ENCODE measurements at places on chromosomes 6 and 20.
A peak's percentile ranks its signal among the peaks of the same experiment; 100 is the strongest.

- no peak for DNase-seq
Observed at GRCh38 chr6:1396952-1397868, 7.8 kb downstream of the FOXF2 start.

DNA sequence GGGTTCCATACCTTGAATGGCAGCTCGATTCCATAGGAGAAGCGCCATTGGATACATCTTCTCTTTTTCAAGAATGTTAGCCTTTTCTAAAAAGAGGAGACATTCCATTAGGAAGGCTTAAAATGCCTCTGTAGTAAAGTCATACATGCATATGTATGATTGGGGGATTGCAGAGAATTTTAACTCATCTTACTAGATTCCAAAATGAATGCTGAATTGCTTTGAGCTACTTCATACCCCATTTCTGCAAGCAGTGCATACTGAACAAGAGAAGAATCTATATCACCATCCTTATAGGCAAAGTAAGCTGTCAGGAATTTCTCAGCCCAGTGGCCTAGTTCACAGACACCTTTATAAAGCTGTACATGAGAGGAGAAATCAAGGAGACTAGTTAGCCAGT is 80.3 kb downstream of the NDUFAF5 start:
- DNase-seq = no peak

DNA sequence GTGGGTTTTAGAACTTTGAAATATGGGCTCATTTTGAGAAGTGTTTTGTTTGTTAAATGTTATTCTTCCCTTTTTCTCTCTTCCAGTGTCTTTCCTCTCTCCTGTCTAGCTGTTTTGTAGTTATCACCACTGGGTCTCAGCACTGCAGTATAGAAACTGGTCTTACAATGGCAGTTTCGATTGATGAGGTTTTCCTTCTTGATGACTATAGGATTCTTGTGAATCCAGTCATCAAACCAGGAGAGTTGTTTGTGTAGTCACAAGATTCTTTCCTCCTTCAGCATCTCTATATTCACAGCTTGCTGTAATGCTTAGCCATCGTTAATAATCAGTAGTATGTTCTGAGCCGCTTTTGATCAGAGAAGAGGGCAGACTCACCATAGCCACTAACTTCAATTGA is 172.3 kb downstream of the OGFRL1 start:
- DNase-seq = no peak

GRCh38 chr20:35555951-35556645 is 14.2 kb downstream of the ERGIC3 start:
- no peak for DNase-seq

GRCh38 chr6:137490961-137491360 is 3.2 kb downstream of the OLIG3 start:
- DNase-seq = no peak

GRCh38 chr20:11728937-11729336 is 188.8 kb upstream of the BTBD3 start:
- DNase-seq = no peak

DNA sequence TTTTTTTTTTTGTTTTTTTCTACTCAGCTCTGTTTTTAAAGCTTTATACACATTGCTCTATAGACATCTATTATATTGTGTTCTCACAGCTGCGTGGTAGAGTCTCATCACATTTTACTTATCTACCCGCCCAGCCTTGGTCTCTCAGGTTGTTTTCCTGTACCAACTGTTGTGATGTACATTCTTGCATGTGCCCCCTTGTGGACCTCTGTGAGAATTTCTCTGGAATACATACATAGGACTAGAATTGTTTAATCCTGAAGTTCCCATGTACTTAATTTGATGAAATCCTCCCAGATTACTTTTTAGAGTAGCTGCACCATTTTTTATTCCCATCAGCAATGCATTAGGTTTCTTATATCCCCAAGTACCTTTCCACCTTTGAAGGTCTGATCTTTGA is 40.4 kb upstream of the TINAG start:
- no peak for DNase-seq

DNA sequence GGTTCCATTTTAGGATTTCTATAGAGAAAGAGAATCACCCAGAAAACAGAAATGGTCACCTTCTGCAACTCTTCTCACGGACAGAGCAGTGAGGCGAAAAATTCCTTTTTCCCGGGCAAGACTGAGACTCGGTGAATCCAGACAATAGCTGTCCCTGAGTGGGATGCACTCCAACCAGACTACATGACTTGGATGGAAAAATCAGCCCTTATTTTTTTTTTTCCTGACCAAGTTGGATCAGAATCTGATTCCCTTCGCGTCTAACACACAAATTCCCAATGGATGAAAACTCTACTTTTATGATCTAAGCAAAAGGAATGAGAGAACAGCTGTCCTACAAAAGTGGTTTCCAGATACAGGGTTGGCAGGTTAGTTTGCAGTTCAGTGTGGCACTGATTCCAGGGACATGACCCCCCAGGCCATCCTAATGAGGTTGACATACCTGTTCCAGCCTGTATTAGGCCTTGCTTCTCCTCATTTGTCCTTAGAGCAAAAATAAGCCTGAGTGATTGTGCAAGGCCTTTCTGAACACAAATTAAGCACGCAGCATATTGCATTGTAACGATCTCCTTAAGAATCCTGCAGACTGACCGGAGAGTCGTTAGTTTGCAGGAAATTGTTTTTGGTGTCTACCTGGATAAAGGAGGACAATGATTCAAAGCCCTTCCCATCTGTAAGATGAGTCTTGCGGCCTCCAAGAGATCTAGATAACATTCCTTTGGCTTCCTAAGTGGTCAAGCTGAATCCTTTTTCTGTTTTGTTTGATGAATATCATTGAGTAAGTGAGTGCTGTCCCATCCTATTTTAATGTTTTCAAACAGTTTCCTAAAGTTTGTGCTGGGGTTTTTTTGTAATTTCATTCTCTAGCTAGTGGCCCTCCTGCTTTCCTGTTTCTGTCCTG is 1.5 kb upstream of the NEDD9 start:
- no peak for DNase-seq

DNA sequence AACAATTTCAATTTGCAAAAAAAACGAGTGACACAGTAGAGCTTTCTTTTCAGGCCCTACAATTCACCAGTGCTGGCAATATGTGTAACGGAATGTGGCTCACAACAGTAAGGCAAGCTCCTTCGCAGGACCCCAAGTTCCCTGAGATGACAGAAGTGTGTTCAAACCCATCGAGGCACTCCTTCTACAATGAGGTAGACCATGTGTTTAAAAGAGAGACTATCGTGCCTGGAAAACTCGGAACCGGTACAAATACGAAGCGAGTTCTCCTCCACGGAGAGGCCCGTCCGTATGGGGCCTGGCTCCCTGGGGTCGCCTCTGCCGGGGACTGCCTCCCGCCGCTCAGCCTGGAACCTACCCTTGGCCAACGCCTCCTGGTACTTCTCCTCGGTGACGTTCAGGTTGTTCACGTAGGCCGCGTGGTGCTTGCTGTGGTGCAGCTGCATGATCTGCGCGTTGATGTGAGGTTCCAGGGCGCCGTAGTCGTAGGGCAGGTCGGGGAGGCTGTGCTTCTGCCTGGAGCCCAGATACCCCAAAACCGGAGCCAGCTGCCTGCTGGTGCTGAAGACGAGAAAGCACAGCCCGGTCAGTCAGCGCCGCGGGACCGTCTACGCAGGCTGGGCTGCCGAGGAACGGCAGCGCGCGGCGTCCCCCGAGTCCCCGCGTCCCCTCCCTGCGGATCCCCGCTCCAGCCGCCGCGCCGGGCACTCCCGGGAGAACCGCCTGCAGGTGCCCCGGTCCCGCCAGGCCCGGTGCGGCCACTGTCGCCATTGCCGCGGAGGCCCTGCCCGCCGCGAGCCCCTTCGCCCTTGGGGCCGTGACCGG is 526 bp downstream of the SOD2 start:
- peak; percentile 40 for DNase-seq

DNA sequence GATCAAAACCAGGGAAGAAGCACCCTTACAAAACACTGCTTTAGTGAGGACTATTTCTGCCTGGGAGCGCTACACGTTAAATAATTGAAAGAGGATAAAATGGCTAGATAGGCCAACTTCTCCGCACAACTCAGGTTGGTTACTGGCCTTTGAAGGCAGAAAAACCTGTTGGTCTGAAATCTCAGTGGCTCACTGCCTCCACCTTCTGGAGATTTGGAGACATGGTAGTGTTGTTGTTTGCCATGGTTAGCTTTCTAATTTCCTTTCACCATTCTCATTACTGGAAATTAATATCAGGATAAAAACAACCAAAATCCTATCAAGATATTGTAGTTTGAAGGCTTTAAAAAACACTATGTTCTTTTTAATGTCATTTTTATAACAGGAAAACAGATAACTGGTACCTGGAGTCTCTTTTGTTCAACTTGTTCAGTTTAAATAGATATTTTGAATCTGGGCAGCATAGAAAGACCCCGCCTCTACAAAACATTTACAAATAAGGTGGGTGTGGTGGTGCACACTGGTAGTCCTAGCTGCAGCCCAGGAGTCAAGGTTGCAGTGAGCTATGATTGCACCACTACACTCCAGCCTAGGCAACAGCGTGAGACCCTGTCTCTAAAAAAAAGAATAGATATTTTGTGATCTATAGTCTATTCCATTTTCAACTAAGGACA is 27.5 kb upstream of the BCLAF1 start:
- DNase-seq = peak; percentile 33

GRCh38 chr20:2299301-2299700 is 3.5 kb downstream of the TGM3 start:
- DNase-seq = no peak

- DNase-seq = peak; percentile 9
Observed at GRCh38 chr6:106939208-106939607, 35.3 kb downstream of the CD24 start.

GRCh38 chr6:116028233-116028632 is 32.5 kb downstream of the FRK start:
- DNase-seq = no peak

DNA sequence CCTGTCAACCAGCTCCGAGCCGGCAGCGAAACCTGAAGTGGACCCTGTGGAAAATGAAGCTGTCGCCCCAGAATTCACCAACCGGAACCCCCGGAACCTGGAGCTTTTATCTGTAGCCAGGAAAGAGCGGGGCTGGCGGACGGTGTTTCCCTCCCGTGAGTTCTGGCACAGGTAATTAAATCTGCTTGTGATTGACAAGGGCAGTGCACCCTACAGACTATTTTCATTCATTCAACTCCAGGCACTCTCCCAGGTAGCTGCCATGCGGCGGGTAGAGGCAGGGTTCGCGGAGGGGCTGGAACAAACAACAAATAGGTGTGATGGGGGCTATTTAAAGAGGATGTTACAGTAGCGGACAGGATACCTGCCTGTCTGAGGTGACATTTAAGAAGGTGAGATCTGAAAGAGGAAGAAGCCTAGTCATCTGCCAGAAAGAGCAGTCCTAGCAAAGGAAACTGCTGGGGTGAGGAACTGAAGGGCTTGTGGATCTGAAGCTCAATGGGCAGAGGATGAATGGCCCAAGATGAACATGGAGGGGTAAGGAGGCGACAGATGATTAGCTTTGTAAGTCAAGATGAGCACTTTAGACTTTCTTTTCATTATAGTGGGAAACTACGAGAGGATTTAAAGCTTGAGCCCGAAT is 810 bp downstream of the MRPL18 start:
- peak; percentile 20 for DNase-seq

DNA sequence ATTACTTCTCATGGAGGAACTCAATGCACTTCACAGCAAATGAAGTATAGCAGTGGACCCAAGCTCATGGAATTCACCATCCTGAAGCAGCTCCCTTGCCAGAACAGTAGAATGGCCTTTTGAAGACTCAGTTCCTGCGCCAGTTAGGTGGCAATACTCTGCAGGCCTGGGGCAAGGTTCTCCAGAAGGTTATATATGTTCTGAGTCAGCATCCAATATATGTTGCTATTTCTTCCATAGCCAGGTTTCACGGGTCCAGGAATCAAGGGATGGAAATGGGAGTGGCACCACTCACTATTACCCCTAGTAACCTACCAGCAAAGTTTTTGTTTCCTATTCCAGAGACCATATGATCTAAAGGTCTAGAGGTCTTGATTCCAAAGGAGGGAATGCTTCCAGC is 56.4 kb upstream of the CNKSR3 start:
- DNase-seq = no peak

DNA sequence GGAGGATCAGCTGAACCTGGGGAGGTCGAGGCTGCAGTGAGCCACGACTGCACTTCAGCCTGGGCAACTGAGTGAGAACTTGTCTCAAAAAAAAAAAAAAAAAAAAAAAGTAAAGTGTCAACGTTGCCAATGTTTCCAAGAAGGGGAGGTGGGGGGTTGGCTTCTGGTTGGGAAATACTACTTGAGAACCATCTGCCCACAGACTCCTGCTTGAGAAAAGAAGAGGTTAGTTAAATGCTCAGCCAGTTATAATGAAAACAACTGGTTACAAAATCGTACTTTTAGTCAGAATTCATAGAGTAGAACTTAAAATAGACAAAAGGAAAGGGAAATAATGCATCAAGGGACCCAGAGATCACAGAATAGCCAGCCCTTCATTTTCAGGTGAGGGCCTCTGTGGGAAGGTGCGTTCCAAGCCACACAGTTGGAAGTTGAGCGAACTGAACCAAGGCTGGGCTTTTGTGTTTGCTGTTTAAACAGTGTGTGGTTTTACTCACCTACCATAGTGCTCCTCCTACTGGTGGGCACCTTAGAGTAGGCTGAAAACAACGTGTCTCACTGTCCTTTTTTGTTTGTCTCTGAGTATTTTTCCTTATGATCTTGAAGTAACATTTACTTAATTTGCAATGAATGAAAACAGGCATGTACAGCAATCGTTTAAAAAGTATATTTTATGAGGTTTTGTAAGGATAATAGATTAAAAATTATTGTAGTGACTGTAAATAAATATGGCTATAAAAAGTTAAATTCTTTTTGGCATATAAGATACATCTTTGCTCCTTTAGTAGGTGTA is 200.7 kb downstream of the BCAS1 start:
- peak; percentile 19 for DNase-seq

- DNase-seq = no peak
Observed at GRCh38 chr6:18400831-18401446, 13.8 kb downstream of the RNF144B start.

DNA sequence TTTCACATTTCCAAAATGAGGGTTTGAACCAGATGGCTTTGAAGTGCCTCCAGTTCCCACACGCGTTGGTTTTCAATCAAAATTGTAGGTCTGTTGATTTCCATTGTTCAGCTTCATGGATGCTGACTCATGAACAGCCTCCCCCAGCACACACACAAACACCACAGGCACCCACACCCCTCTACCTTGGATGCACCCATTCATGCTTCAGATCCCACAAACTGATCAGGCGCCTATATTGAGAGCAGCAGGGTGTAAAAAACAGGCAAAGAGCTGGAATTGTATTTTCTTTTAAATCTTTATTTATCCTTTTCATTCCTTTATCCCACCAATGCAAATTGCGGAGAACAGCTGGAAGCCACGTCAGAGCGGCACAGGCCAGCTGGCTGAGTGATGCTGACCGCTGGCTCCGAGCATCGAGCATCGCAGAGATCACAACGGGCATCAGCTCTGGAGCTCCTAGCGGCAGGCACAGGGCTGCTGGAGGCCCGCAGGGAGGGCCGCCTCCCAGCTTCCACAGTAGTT is 29.3 kb upstream of the TBC1D7 start:
- no peak for DNase-seq

Measured in NCI-H1092 (cell line).